Fibroblast of skin of left quadriceps (primary cell): ENCODE measurements at places on chromosomes 4 and X.

DNA sequence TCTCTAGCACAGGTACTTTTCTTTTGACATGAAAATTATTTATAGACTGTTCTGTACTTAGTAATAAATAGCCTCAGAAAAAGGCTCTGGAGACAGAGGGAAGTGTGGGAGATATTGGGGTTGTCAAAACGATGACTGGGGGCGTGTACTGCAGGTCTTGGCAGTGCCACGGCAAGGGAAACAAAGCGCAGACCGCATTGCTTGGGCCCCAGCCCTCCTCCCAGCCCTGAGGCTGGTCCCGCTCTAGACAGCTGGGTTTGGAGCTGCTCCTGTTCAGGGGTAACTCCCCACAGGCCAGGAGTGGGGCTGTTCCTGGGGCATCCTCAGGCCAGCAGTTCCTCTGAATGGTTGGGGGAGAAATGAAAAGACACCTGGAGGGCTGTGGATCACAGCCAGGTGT is 131.7 kb downstream of the RASL11B start:
- DNase-seq = no peak

DNA sequence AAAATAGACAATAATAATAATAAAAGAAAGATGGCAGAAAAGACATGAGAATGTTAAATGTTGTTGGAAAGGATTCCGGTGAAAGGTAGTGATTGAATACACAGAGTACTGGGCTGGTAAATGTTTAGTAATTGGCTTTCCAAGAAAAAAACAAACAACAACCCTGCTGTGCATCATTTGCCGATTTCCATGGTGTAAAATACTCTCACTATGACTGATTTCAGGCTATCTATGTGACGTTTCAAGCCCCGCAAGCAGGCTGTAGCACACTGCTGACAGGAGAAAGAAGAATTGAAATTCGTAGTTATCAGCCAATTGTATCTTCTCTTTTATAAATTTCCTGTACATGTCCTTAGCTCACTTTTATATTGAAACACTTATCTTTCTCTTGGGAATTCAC is 13.6 kb upstream of the SEPTIN6 start:
- DNase-seq = no peak

DNA sequence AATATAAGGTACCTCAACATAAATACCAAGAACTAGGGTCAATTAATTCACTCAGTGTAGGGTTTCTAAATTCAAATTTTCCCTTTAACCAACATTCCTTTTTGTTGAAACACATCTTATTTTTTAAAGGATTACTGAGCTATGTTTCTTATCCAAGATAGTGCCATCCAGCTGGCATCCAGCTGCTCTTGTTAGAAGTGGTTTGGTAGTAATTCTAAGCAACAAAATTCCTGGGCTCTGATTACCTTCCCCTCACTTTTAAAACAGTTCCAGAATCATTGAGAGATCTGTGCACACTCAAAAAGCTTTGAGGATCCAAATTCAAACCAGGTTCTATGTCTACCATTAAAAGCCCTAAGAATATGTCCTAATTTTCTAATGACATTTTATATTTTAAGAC is 583.7 kb downstream of the TRIML1 start:
- DNase-seq = no peak

DNA sequence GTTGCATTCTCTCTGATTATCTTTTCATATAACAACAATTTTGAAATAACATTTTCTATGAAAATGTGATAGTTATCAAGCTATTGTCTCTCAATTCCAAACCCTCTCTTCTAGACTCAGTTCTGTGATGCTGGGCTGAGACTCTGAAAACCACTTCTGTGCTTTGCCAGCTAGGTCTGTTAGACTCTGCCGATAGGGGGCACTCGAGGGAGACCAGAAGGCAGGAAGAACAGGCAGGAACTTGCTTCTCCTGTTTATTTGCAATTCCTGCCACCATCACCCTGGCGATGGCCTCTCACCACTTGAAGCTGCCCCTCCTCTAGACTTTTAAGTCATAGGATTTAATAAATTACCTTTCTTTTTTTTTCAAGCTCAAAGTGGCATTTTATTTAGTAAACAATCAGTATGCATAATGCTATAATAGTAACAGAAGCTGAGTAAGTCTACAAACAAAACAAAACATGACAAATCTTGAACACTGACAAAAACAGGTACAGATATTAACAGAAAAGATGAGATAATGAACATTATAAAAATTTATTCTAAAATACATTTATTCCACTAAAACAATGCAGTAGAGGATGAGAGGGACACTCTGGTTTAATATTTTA is 49.7 kb downstream of the RASL11B start:
- no peak for DNase-seq

DNA sequence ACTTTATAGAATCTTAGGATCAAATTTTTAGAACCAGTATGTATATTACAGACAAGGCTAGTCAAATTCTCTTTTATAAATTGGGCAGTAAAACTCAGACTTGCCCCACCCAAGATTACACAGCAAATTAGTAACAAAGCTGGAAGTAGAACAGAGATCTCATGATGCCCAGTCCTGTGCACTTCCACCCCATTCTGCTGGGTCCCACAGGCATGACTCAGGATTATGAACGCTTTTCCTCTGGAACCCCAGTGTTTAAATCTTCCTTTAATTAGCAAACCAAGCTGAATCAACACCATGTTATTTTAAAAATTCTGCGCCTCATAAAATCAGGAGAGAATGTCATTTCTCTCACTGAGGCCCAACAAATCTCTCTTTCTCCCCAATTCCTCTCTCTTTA is 1.5 kb upstream of the IL13RA2 start:
- peak; percentile 21 for DNase-seq

DNA sequence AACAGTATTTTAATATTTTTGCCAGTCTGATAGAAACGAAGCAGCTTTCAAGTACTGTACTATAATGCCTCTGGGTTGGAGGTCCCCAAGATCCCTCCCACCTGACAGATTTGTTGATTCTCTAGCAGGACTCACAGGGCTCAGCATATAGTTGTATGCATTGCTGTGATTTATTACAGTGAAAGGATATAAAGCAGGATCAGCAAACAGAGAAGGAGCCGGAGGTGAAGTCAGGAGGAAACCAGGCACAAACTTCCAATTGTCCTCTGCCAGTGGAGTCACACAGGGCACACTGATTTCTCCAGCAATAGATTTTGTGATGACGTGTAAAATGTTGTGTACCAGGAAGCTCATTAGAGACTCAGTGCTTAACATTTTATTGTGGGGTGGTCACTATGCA is 19.0 kb downstream of the USP53 start:
- DNase-seq = no peak

- no peak for DNase-seq
These were observed 87.2 kb downstream of the HPRT1 start for GRCh38 chrX:134547047-134547679.

- DNase-seq = no peak
These were observed 86.2 kb upstream of the KIT start for GRCh38 chr4:54571293-54572151.

DNA sequence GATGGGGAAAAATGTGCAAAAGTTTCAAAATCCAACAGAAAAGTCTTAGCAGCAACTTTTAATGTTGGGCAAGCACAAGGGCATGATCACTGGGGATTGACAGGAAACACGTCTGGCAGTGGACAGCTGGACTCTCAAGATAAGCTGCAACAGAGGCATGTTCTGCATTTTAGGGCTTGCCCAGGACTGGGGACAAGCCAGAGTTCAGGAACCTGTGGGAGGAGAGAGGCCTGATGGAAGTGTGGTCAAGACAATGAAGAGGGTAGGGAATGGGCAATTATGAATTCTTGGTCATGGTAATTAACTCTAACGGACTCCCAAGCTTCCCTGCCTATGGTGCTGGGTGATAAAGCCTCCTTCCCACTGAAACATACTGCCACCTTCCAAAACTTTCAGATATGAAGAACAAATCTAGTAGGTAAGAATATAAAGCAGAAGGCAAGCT is 48.4 kb downstream of the ANXA3 start:
- DNase-seq = no peak

GRCh38 chrX:50881028-50881427 is 29.5 kb upstream of the BMP15 start:
- DNase-seq = no peak
